ENCODE measurements at places on chromosomes 6 and 20.

GRCh38 chr6:13413466-13413862, 73.9 kb downstream of the GFOD1 start:
- DNase-seq: no peak

DNA sequence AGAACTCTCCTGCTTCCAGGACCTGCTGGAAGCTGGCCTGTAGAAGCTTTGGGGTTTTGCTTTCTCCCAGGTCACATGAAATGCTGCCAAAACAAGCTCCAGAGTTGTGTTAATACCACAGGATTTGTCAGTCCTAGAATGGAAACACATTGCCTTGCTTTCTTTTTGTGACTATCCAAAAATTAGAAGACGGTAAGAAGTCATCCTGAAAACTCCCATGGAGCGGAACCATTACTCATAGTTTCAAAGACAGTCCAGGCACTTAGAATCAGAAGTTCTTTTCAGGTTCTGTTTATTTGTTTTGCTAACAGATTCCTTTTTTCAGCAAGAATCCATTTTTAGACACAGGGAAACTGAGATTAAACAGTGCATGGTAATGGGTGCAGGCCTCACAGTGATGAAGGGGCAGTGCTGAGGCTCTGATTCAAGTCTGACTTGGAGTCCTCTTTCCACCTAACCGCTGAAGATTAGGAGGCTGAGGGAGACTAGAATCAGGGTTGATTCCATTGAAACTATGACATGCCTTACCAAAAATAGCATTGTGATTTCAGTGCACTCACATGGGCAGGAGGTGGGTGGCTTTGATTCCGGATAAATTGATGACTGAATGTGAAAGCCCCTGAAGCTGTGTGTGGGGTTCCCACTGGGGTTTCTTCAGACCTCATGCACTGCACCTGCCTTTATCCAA, 72.2 kb upstream of the NAA20 start:
- no peak for DNase-seq

GRCh38 chr6:63862486-63863198, 227.0 kb downstream of the PHF3 start:
- no peak for DNase-seq

GRCh38 chr20:52318651-52319050, 127.1 kb upstream of the ZFP64 start:
- DNase-seq: no peak

DNA sequence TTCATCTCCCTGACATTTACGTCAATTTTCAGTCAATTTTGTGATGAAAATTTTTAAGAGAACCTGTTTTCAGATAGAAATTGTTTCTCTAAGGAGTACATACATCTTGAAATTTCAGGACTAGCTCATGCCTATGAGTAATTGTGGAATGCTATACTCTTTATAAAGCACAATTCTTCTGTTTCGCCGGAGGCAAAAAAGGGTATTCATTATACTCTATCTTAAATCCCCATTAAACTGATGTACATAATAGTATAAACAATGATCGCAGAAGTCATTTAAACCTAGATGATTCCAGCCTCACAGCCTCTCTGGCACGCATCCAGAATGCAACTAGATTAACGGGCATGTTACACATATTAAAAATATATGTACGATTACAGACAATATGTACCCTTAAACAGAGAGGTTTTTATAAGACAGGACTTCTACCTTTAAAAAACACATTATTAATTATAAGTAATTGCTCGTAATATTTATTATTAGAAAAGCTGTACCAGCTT, 62.6 kb downstream of the NRSN1 start:
- DNase-seq: no peak

GRCh38 chr6:116536216-116536621, 9.3 kb downstream of the TRAPPC3L start:
- DNase-seq: peak; percentile 81

DNA sequence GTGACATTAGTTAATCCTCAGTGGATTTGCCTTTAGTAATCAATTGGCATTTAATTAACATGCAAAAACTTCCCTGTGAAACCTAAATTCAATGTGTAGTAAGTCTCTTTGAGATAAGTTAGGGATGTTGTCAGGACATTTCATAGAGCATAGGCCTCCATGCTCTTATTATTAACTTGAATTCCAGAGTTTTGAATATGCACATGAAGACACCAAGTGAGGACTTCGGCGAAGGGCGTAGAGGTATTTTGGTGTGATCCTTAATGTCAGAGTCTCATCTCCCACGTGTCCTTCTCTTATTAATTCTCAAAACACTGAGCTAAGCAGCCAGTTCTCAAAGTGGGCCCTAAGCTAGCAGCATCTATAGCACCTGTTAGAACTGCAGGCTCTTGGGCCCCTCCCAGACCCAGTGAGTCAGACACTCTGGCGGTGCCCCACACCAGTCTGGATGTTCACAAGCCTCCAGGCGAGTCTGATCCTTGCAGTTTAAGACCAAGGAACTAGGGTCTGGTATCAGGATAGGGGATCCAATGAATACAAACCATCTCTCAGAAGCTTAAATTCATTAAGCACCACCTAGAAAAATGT, 292.1 kb downstream of the QKI start:
- DNase-seq: no peak

DNA sequence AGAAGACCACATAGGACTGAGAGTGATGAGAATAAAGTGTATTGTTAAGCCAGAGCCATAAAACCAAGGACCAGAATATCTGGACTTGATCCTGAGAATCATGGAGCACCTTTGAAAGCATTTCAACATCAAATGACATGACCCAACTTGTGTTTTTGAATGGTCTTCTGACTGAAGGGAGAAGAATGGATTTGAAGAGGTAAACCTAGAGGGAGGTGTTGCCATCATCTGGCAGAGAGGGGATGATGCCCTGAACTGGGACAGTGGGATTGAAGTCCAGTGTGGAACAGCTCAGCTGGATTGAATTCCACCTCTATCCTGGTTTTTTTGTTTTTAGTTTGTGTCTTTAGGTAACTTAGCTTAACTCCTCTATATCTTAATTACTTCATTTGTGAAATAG, 570.0 kb downstream of the TBC1D32 start:
- peak; percentile 30 for DNase-seq

GRCh38 chr6:117976030-117976651, 69.1 kb downstream of the SLC35F1 start:
- DNase-seq: peak; percentile 82

DNA sequence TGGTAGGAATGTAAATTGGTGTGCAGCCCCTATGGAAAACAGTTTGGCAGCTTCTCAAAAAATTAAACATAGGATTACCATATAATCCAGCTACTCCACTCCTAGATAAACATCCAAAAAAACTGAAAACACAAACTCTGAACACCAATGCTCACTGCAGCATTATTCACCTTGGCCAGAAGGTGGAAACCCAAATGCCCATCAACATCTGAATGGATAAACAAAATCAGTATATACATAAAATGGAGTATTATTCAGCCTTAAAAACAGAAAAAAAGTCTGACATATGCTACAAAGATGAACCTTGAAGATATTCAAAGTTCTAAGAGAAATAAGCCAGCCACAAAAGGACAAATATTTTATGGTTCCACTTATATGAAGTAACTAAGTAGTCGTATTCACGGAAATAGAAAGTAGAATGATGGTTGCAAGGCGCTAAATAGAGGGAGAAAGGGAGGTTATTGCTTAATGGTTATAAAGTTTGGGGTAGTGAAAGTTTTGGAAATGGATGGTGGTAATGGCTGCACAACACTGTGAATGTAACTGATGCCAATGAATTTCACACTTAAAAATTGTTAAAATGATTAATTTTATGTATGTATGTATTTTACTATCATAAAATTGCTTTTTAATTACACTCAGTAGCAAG, 4.0 kb downstream of the PHF10 start:
- DNase-seq: no peak

DNA sequence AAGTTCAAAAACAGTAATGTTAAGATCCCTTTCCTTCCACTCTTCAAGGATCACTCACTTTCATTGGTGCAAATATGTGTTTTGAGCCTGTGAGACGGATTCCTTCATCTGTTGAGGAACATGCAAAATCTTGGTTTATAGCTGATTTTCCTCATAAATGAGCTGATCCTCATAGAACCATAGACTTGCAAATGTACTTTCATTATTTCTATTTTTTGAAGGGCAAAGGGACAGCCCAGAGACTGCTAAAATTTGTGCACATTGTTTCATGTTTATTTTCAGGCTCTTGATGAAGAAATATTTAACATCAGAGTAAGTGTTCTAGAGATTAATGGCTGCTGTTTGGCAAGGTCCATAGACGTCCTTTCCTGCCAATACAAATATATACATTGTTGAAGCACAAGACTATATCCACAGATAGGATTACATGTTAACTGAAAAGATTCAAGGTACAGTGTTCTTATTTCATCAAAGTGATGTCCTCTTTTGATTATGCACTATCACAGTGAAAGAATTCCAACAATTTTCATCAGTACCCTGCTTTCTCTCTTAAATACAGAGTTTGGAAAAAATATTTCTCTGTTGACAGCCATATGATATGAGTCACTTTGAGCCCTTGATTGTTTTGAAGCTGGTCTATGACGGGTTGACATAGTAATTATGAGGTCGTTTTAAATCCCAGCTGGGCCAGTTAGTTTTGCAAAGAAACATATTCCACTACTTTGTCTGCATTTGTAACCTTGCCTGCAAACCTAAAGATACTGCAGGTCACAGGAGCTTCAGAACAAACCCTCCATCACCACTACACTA, 95.7 kb downstream of the FILIP1 start:
- DNase-seq: no peak

DNA sequence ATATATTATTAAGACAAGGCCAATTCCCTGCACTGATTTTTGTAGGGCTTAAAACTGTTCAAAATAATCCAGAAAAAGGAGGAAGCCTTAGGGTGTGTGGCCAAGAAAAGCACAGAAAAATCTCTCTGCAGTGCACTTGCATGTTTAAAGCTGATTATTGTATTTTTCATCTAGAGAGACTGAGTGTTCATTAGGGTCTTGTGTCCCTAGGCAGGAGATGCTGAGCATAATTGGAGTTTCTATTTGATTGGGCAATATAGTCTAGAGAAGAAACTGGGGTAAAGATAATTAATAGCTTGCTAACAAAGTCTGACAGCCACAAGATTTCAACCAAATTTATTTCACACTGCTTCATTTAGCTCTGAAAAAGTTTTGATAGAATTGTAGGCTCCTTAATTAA, 2.4 kb downstream of the FLRT3 start:
- DNase-seq: no peak

DNA sequence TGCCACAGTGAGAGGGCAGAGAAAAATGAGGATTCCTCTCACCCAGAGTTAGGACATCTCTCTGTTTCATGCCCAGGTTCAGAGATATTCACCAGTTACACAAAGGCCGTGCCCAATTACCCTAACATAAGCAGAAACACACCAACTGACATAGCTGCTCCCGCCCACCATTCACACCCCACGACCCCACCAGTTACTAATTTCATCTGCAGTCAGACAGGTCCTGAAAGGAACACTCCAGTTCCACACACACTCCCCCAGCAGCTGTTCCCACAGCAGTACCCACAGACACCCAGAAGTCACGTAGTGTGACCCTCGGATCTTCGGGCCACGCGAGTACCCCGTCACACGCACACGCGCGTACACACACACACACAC, 532 bp downstream of the TMEM74B start:
- DNase-seq: no peak

GRCh38 chr6:14719270-14719669, 526.6 kb upstream of the JARID2 start:
- no peak for DNase-seq

DNA sequence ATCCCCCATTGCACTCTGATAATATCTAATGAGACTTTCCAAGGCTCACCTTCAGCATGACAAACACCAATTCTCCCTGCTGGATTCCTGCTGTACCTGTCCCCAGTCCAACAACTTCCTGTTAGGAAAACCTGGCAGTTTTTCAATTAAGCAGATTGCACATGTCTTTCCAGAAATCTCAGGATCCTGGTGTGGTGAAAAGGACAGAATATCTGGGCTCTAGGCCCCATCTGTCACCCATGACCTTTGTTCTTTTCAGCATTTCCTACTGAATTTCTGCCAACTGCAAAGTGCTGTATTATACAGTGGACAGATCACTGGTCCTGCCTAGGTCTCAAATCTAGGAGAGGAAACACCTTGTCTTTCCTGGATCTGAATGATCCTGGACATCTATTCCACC, 27.7 kb upstream of the DTNBP1 start:
- DNase-seq: no peak

DNA sequence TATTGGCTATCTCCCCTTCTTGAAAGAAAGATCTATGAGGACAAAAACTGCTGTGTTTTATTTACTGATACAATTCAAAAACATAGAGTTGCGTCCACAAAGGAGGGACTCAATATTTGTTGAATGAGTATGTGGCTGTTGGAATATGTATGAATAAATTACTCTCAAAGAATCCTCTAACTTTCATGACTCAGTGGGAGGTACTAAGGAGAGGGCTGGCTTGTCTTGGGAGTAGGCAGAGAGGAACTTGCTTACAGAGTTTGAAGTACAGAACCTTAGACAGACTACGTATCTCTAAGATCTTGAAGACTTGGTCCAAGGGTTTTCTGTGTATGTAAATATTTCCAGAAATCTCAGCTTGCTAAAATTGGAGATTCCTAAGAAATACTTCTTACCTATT, 504.0 kb upstream of the PTCHD4 start:
- DNase-seq: no peak

DNA sequence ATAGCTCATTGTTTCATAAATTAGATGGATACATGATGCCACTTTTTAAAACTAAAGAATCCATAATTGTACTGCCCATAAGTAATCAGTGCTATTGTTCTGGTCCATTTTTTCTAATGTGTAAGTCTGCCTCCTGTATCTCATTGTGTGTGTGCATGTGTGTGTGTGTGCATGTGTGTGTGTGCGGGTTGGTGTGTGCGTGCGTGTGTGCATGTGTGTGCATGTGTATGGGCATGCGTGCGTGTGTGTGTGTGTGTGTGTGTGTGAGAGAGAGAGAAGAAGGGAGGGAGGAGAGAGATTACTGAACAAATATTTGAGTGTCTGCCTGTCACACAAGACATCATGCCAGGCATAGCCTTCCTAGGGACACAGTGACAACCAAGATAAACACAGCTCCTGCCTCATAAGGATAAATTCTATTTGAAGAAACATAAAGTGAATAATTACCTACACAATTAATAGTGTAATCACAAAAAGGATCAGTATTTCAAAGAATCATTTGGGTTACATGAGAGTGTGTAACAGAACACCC, 33.2 kb upstream of the RPS6KA2 start:
- DNase-seq: no peak

- DNase-seq: no peak
Measured at GRCh38 chr20:40325006-40325568, 363.9 kb downstream of the MAFB start.

- DNase-seq: no peak
Measured at GRCh38 chr6:116326181-116326671, 44.5 kb upstream of the DSE start.

Measured in neural progenitor cell (in vitro differentiated cells).